ENCODE measurements at places on chromosomes 4 and X. TPM values are rescaled to one million over a fixed set of nuclear protein-coding genes. Genes with fewer than 3 reads are reported as not detected.

DNA sequence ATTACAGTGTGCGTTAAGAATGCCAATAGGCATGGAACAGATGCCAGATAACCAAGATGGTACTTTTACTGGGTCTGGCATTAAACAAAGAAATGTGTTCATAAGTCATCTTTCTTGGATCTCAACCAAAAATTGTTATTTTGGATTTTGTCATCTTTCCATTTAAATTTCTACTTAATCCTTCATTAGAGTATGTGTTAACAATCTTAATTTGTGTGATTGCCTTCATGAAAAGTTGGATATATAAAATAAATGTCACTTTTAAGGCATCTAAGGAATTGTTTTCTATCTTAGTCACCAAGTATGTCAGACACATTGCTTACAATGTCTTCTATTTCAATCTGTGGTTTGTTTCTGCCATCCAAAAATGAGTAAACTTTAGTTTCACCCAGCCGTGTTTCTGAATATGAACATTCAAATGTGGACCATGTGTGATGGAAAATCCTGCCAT, 87.5 kb downstream of the PALLD start:
- no peak for DNase-seq

DNA sequence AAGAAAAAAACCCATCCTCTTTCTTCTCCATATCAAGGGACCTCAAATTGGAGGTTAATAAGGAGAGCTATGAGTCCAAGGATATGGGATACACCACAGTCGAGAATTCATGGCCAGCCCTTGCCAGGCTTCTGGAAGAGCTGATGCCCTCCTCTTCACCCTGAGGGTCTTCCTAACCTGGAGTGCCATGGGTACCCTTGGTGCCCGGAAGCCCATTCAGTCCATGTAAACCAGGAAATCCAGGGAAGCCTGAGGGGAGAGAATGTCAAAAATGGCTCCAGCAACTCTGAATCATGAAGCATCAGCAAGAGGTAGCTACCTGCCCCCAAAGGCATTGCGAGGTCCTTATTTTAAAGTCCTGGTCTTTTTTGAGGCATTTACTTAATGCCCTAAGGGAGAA, 78.2 kb downstream of the ATG4A start:
- DNase-seq, result no peak

GRCh38 chrX:69613946-69614345, 2.0 kb upstream of the EDA start:
- DNase-seq, result no peak

- no peak for DNase-seq
These were observed 25.1 kb upstream of the TEX13D start for GRCh38 chrX:124307253-124307907.

GRCh38 chr4:104489731-104490095, 5.0 kb downstream of the CXXC4 start:
- DNase-seq, result no peak

DNA sequence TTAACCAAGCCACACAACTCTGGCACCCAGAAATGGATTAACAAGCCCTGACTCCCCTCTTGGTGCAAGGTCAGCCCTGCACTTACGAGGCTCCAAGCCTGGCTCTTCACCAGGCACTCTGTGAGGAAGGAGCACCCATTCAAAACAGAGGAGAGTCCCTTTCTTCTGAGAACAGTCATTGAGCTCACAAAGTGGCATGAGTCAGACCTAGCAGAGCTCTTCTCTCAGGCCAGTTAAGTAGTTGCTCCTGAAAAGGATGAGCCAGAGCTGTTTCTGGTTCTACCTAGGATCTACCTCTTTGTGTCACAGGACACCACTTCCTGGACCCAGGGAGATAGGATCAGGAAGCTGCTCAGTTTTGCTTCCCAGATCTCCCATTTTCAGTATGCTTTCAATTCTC, 48.2 kb downstream of the EVC2 start:
- no peak for DNase-seq

The TCEAL2 gene
- 1.9 TPM for total RNA-seq

- DNase-seq, result no peak
These were observed 1.7 kb downstream of the UNC5C start for GRCh38 chr4:95546866-95547714.

DNA sequence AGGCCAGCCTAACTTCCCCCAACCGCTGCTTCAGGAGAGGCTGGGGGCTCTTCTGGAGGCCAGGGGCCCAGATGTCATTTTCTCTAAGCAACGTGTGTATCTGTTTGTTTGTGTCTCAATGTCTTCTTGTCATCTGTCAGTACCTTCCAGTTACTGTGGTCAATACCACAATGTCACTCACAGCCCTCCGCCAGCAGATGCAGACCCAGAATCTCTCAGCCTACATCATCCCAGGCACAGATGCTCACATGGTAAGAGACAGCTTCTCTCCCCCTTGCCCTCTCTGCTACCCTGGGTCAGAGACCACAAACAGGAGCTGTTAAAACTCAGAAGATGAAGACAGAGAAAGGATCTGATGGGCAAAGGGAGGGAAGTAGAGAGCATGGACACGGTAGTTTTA, 5.0 kb downstream of the XPNPEP2 start:
- DNase-seq, result no peak

GRCh38 chr4:182537031-182537795, 294.0 kb downstream of the TENM3 start:
- no peak for DNase-seq

DNA sequence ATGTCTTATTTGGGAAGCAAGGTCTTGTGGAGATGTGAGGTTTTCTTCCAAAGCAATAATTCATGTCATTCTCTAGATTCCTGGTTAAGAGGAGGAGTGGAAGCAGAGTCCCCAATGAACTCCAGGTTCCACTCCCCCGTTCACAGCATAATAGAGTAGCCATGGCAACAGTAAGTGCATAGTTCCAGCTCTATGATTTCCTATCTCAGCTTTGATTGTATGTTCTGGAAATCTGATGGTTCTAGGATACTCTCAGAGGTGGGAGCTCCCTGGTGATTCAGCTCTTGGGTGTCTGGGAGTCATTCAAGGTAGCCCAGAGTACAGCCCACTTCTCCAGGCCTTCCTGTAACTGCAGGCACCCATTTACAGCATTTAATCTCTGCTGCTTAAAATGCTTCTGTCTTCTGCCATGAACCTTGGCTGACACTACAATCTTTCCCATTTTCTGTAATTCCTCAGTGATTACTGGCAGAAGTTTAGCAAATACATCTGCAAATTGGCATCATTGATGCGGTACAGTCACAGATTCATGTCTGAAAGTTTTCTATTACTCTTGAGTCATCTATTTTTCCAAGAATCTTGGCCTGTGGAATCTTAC, 242.0 kb downstream of the MAPK10 start:
- DNase-seq, result no peak

The TLR2 gene
- 102 TPM for total RNA-seq

DNA sequence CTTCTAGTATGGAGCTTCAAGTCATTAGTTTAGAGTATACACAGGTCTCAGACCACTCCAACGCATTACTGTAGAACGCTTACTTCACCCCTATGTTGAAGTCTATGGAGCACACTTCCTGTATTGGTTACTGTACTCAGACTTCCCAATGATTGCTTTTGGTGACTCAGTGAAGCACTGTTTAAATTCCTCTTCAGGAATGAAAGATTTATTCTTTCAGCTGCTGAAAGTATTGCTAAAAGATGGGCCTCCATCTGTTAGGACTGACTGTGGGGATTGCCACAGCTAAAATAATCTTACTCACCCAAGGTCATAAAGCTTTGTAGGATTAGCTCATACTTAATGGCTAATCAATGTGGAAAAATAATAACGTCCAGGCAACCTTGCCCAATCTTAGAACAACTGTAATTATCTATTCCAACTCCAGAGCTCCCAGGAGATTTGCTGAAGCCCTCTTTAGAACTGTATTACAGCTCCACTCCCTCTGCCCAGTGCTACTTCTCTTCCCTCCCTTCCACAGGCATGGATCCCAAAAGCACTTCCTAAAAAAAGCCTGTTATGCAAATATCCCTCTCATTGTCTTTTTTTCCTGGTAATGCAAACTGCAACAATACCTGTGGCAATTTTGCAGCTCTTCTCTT, 281.9 kb upstream of the HS3ST1 start:
- no peak for DNase-seq

- no peak for DNase-seq
These were observed 1.1 kb upstream of the MRPL1 start for GRCh38 chr4:77861495-77861894.

The RBM41 gene
- 20.4 TPM for total RNA-seq

GRCh38 chr4:25172961-25173915, 13.0 kb upstream of the SEPSECS start:
- no peak for DNase-seq

Data from lower lobe of right lung (tissue), 2 donors.